Endodermal cell (in vitro differentiated cells): ENCODE measurements at places on chromosomes 5 and 9. TPM values are rescaled to one million over a fixed set of nuclear protein-coding genes. Genes with fewer than 3 reads are reported as not detected.

- DNase-seq = no peak
- H3K36me3 ChIP-seq = no peaks in the 10 kb centered on the region
- no peak overlapping the region for H3K4me3 ChIP-seq
These were observed 895.1 kb downstream of the TLE1 start for GRCh38 chr9:80794197-80794596.

GRCh38 chr5:141135030-141135717 lies at the start of gene PCDHB5:
TSS of gene PCDHB5 (plus strand) at chr5:141135206. CDS start at chr5:141135435, 229 bp downstream.
- no peaks in the 10 kb centered on the region for H3K27me3 ChIP-seq
- H3K4me3 ChIP-seq = peak within 1 kb of the TSS; percentile 12
- no peak within 1 kb of the TSS for H3K27ac ChIP-seq
- no peaks in the 10 kb centered on the region for H3K36me3 ChIP-seq

- H3K36me3 ChIP-seq = no peaks in the 10 kb centered on the region
- H3K4me1 ChIP-seq = peaks cover 26% of the 10 kb centered on the region
- H3K27me3 ChIP-seq = no peaks in the 10 kb centered on the region
- H3K27ac ChIP-seq = no peak overlapping the region
These were observed 23.9 kb downstream of the SLC46A2 start for GRCh38 chr9:112866662-112867274.

KIF20A gene
- 49.5 to 75.3 TPM (median 74.6 TPM) in 3 replicates for total RNA-seq

GRCh38 chr5:140764177-140764973 lies 21.6 kb upstream of the PCDHA1 start:
- H3K36me3 ChIP-seq = no peaks in the 10 kb centered on the region
- no peak for DNase-seq
- no peak overlapping the region for H3K27ac ChIP-seq

DNA sequence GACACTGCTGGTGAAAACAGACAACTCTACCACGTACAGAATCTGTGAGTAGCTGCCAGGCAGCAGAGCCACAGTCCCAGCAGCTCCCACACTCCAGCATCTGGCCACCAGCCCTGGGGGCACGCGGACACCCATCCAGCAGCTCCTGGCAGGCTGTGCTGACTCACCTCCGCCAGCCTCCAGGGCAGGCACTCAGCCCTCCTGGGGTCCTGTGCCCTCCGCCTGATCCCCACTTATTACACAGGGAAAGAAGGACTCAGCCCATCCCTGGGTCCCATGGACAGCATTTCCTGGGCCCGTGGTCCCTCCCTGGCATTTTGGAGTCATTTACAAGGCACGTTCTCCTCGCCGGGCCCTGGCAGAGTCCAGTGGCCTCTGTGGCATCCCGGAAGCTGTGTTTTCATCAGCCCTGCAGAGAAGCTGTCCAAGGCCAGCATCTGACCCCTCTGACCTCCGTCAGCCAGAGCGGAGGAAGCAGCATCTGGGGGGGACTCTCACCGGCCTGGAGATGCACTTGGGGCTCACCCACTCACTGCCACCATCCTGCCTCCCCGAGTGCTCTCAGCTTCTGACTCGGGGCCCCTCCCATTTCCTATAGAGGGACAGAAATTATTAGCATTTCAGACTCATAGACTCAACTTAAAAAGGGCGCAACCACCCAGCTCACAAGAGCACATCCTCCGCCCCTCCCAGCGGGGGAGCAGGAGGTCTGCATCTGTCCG lies 21.6 kb downstream of the PAEP start:
- no peaks in the 10 kb centered on the region for H3K27me3 ChIP-seq
- no peak overlapping the region for H3K27ac ChIP-seq
- H3K4me1 ChIP-seq = no peaks in the 10 kb centered on the region
- H3K36me3 ChIP-seq = no peaks in the 10 kb centered on the region
- no peak for DNase-seq

- no peak for DNase-seq
- H3K4me1 ChIP-seq = peaks cover 4% of the 10 kb centered on the region
- H3K27me3 ChIP-seq = no peaks in the 10 kb centered on the region
- H3K4me3 ChIP-seq = no peak overlapping the region
- H3K27ac ChIP-seq = peak overlapping the region; percentile 72
These were observed 131.7 kb downstream of the ADAMTS16 start for GRCh38 chr5:5271786-5272321.

CYLC2 gene
- total RNA-seq = not detected in 2 replicates

FAM169A gene
- 34.5 to 49.8 TPM (median 46.5 TPM) in 3 replicates for total RNA-seq

GRCh38 chr9:129685933-129686259 lies 20.4 kb downstream of the PRRX2 start:
- H3K4me1 ChIP-seq = no peaks in the 10 kb centered on the region
- no peak overlapping the region for H3K27ac ChIP-seq
- no peak overlapping the region for H3K4me3 ChIP-seq
- H3K27me3 ChIP-seq = no peaks in the 10 kb centered on the region
- peak; percentile 34 for DNase-seq

FBP2 gene
- not detected in 3 replicates for total RNA-seq

FREM1 gene
- 21.0 and 23.2 TPM in 2 replicates for total RNA-seq

DNA sequence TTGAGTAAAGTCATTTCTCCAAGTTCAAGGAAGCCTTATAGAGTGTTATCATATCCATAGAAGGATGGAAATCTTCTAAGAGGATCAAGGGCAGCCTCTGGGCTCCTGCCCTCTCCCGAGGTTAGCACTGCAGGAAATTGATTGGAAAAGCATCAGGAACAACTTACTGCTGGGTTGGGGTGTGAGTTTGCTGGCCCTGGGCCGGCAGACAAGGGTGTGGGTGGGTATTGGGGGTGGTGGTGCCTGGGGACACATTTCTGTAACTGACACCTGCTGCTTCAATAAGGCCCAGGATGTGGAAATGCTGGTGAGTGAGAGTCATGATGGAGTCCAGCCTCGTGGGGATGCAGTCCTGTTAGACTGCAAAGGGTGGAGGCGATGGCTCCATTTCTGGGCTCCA lies 5.5 kb downstream of the CSF2 start:
- no peak for DNase-seq
- no peak overlapping the region for H3K27ac ChIP-seq
- H3K36me3 ChIP-seq = no peaks in the 10 kb centered on the region
- H3K27me3 ChIP-seq = no peaks in the 10 kb centered on the region
- no peak overlapping the region for H3K4me3 ChIP-seq

DNA sequence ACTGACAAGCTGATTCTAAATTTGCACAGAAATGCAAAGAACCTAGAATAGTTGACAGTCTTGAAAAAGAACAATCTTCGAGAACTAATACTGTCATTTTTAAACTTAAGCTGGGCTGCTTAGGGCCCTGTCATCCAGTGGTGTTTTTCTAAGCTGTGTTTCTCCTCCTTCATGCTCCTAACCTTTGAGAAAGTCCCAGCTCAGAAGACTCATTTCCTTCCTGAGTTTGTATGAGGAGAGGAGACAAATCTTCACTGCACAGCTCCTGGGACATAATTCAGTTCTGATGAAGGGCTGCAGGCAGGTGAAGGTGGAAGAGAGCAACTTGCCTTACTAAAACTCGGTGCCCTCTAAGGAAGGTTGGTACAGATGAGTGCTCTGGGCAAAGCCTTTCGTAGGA lies 109.5 kb upstream of the ANKRD55 start:
- no peaks in the 10 kb centered on the region for H3K4me1 ChIP-seq
- no peak for DNase-seq
- H3K36me3 ChIP-seq = no peaks in the 10 kb centered on the region
- no peak overlapping the region for H3K4me3 ChIP-seq
- no peak overlapping the region for H3K27ac ChIP-seq
- H3K27me3 ChIP-seq = no peaks in the 10 kb centered on the region

GRCh38 chr5:167835146-167835545 lies 456.3 kb upstream of the WWC1 start:
- peak overlapping the region; percentile 23 for H3K4me3 ChIP-seq
- no peaks in the 10 kb centered on the region for H3K4me1 ChIP-seq
- H3K36me3 ChIP-seq = no peaks in the 10 kb centered on the region
- DNase-seq = peak; percentile 8
- no peak overlapping the region for H3K27ac ChIP-seq

PRLR gene
- total RNA-seq = 6.5 and 7.3 TPM in 2 replicates

- H3K36me3 ChIP-seq = no peaks in the 10 kb centered on the region
- H3K4me3 ChIP-seq = no peak overlapping the region
- H3K4me1 ChIP-seq = no peaks in the 10 kb centered on the region
- peaks cover 87% of the 10 kb centered on the region for H3K27me3 ChIP-seq
These were observed 13.8 kb upstream of the LHX2 start for GRCh38 chr9:123997665-123998277.

TXNDC8 gene
- total RNA-seq = not detected in 2 replicates

PTPRD gene
- 83.1 and 97.4 TPM in 2 replicates for total RNA-seq

DNA sequence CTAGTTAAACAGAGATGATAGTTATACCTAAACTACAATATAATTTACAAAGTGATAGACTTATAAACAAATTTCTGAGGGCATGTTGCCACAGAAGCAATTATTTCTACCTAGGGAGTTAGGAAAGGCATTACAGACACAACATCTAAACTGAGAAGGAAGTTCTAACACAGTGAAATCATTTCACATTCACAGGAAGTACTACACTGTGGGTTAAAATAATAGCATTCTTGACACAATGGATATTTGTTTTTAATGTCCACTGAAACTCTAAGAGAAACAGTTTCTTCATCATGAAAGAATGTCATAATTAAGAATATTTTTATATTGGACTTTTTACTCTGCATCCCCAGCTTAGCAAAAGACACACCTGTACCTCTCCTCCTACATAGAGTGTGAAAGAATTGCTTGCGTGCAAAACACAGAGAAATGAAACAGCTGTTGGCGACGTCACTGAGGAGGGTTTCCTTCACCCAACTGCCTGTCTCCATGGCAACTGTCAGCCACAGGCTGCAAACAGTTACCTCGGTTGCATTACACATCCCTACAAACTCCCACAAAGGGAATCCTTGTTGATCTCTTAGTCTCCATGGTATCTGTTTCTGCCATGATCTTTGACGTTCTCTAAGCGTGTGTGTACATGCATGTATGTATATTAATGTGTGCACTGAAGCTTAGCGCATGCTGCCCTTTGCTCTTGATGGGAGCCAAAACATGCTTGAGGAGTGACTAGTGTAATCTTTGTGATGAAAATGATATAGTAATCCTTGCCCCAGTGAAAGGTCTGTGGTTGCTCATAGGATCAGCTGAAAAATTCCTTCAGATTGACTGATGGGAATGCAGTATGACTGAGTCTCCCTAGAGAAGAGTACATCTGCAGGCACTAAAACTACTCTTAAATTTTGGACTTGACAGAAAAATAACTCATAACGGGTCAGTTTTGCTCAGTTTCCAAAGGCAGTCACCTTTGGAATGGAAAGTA lies 168.5 kb downstream of the ACTL7B start:
- H3K27ac ChIP-seq = no peak overlapping the region
- no peaks in the 10 kb centered on the region for H3K36me3 ChIP-seq
- H3K4me1 ChIP-seq = no peaks in the 10 kb centered on the region
- no peak overlapping the region for H3K4me3 ChIP-seq
- H3K27me3 ChIP-seq = no peaks in the 10 kb centered on the region

TMEM252 gene
- total RNA-seq = not detected in 2 replicates

GRXCR2 gene
- total RNA-seq = not detected in 2 replicates

CLTB gene
- total RNA-seq = 49.7 and 50.5 TPM in 2 replicates

TMEM203 gene
- total RNA-seq = 34.0 and 35.6 TPM in 2 replicates

DNA sequence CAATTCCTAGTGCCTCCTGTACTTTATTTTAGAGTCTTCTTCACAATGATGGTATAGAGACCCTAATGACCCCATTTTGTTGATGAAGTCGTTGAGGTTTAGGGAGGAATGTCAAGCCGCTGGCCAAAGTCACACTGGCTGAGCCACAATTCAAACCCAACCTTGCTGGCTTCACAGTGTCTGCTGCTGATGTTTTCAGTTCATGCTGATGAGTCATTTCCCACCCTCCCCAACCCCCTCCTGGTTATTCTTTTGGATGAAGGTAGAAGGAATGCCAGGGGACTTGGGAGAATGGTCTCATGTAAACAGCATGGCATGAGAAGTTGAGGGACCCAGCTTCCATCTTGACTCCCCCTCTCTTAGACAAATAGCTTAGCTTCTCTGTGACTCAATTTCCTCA lies 68.6 kb downstream of the TMEM252 start:
- no peak overlapping the region for H3K4me3 ChIP-seq
- peaks cover 3% of the 10 kb centered on the region for H3K27me3 ChIP-seq
- DNase-seq = no peak
- peaks cover 3% of the 10 kb centered on the region for H3K4me1 ChIP-seq
- H3K27ac ChIP-seq = no peak overlapping the region

DNA sequence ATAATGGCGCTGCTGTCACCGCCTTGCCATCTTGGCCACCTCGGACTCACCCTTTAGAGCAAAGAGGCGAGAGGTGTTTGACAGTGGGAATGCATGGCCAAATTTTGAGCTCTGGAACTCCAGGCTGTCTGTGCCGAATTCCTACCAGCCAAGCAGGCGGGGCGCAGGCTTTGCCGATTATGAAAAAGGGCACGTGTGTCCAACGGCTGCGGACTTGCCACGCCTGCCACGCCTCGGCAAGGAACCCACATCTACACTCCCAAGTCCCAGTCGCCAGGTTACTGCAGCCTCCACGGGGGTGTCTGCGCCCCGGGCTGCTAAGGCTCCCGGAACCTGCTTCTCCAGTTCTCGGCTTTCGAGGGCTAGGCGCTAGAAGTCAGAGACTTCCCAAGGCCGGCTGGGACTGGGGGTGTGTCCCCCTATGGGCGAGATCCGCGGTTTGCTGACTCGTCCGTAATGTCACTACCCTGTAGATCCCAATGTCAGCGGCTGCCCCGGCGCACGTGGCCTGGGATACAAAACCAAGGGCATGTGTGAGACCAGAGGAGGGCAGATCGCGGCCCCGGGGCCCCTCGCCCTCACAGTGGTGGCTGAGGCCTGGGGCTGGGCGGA lies 2.8 kb downstream of the NPR3 start:
- peaks cover 77% of the 10 kb centered on the region for H3K27me3 ChIP-seq
- peak; percentile 89 for DNase-seq
- no peaks in the 10 kb centered on the region for H3K36me3 ChIP-seq
- H3K4me3 ChIP-seq = peak overlapping the region; percentile 68

NPR3 gene
- total RNA-seq = 0.57 to 3.7 TPM (median 0.82 TPM) in 3 replicates

SPATA31D3 gene
- not detected in 3 replicates for total RNA-seq

OCLN gene
- total RNA-seq = 117 and 124 TPM in 2 replicates

DNA sequence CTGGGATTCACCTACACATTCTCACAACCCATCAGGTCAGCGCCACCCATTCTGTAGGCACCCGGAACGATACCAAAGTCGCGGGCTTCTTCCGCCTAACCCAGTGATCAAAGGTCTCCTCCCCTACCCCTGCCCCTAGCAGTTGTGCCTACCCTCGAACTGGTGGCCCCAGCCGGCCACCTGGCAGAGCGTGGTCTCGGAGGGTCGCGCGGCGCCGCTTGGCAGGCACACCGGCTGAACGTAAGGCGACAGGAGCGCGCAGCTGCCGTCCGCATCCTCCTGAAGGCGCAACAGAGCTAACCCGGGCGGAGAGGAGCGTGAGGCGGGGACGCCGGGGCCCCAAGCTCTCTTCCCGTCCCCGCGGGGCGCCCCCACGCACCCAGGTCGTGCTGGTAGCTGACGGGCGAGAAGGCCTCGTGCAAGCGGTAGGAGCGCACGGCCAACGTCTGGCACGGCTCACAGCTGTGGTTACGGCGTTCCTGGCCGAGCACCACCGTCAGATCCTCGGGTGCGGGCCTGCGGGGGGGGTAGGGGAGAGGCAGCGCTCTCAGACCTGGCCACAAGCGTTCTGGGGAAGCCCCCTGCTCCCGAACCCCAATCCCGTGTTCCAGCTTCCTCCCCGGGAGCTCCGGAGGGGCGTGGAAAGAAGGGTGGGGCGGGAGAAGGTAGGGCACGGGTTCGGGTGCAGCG lies 2.8 kb upstream of the PFN3 start:
- peaks cover 85% of the 10 kb centered on the region for H3K27me3 ChIP-seq
- peak; percentile 84 for DNase-seq
- no peaks in the 10 kb centered on the region for H3K4me1 ChIP-seq
- H3K36me3 ChIP-seq = no peaks in the 10 kb centered on the region
- peak overlapping the region; percentile 64 for H3K4me3 ChIP-seq

- H3K36me3 ChIP-seq = no peaks in the 10 kb centered on the region
- no peaks in the 10 kb centered on the region for H3K27me3 ChIP-seq
- no peak for DNase-seq
- peaks cover 4% of the 10 kb centered on the region for H3K4me1 ChIP-seq
- no peak overlapping the region for H3K27ac ChIP-seq
These were observed 20.0 kb upstream of the FCN1 start for GRCh38 chr9:134937566-134938345.
